ENCODE measurements at places on chromosomes 5 and 9.

- no peak for DNase-seq
Measured at GRCh38 chr9:10000669-10001068, 612.1 kb downstream of the PTPRD start.

- no peak for DNase-seq
Measured at GRCh38 chr9:16029046-16029615, 476.3 kb downstream of the CCDC171 start.

- DNase-seq, result no peak
Measured at GRCh38 chr5:80174790-80175189, 81.1 kb downstream of the SERINC5 start.

GRCh38 chr9:16974436-16974835 is 104.0 kb upstream of the BNC2 start:
- DNase-seq, result no peak

GRCh38 chr5:174109698-174110260 is 64.3 kb downstream of the NSG2 start:
- no peak for DNase-seq

DNA sequence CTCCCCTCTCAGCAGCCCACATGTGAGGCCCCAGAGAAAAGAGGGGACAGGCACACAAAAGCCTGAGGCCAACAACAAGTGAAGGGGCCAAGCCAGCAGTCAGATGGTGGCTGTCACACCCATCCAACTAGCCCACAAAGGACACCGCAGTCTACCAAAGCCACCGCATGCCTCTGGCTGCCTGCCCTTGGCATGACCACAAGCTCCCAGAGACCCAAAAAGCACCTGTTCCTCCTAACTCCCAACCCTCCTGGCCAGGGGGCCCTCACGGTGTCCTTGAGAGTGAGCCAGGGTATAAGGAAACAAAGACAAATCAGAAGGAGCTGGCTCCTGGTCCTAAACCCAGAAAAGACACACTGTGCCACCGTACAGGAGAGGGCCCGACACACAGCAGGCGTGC is 77.8 kb upstream of the LRRTM2 start:
- no peak for DNase-seq

GRCh38 chr5:179170606-179171005 is 110.4 kb downstream of the ZNF354C start:
- no peak for DNase-seq

- peak; percentile 37 for DNase-seq
Measured at GRCh38 chr5:6525910-6526309, 77.3 kb downstream of the UBE2QL1 start.
